ENCODE measurements at places on chromosomes 1 and 21.

- no peak for DNase-seq
Observed at GRCh38 chr21:41638201-41638790, 128.6 kb downstream of the RIPK4 start.

- no peak for DNase-seq
Observed at GRCh38 chr1:37884145-37884544, 24.8 kb upstream of the MTF1 start.

DNA sequence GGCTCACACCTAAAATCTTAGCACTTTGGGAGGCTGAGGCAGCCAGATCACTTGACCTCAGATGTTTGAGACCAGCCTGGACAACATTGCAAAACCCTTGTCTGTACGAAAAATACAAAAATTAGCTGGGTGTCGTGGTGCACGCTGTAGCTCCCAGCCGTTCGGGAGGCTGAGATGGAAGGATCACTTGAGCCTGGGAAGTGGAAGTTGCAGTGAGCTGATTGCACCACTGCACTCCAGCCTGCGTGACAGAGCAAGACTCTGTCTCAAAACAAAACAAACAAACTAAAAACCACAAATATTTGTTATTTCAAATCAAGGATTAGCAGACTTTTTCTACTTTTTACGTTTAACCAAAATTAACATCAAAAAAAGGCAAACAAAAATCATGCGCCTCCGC lies 31.3 kb downstream of the INKA2 start:
- no peak for DNase-seq

DNA sequence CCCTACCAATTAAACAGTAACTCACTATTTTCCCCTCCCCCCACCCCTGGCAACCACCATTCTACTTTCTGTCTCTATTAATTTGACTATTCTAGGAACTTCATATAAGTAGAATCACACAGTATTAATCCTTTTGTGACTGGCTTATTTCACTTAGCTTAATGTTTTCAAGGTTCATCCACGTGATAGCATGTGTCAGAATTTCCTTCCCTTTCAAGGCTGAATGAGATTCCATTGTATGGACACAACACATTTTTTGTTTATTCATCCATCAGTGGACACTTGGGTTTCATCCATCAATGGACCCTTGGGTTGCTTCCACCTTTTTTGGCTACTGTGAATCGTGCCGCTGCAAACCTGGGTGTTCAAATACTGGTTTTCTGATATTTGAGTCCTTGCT lies 41.7 kb downstream of the EIF2D start:
- DNase-seq, result no peak

DNA sequence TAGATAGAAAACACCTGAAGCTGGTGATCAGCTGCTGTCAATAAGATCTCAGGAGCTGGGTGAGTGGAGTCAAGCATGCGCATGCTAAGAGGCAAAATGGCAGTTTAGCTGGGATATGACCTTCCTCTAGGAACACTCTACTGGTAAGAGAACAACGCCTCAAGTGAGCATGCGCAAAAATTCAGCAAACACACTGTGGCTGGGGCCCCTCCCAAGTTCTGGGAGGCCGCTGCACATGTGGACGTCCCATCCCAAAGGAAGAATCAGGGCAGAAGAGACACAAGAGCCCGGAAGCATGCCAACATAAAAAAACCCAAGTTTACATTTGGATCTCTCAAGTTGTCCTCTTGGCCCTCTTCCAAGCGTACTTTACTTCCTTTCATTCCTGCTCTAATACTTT lies 126.3 kb upstream of the F3 start:
- DNase-seq, result no peak

DNA sequence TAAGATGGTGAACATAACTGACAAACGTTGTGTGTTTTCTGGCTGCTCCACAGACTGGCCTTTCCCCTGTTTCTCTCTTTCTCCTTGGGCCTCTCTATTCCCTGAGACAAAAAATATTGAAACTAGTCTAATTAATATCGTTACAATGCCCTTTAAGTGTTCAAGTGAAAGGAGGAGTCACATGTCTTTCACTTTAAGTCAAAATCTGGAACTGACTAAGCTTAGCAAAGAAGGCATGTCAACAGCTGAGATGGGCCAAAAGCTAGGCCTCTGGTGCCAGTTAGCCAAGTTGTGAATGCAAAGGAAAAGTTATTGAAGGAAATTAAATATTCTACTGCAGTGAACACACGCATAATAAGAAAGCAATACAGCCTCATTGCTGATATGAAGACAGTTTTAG lies 32.2 kb upstream of the FCRL3 start:
- DNase-seq, result no peak

- no peak for DNase-seq
Observed at GRCh38 chr1:177383715-177384114, 213.0 kb downstream of the BRINP2 start.

DNA sequence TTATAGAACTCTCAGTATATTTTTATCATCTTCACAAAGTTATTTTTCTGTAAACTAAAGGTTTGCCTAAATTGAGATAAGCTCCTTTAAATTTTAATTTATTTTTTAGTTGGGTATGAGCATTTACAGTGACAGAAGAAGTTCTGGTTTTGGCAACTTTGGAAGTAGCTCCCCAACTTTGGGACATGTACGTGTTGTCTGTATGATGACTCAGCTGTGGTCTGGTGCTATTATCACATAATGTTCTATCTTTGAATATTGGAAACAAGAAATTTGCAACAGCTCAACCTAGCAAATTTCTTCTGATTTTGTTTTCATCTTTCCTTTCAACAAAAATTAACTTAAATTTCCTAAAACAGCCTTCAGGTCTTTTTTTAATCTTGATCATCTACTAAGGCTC lies 46.6 kb upstream of the C1orf105 start:
- no peak for DNase-seq

GRCh38 chr1:187961895-187962294 lies 1133.1 kb downstream of the PLA2G4A start:
- DNase-seq, result no peak

DNA sequence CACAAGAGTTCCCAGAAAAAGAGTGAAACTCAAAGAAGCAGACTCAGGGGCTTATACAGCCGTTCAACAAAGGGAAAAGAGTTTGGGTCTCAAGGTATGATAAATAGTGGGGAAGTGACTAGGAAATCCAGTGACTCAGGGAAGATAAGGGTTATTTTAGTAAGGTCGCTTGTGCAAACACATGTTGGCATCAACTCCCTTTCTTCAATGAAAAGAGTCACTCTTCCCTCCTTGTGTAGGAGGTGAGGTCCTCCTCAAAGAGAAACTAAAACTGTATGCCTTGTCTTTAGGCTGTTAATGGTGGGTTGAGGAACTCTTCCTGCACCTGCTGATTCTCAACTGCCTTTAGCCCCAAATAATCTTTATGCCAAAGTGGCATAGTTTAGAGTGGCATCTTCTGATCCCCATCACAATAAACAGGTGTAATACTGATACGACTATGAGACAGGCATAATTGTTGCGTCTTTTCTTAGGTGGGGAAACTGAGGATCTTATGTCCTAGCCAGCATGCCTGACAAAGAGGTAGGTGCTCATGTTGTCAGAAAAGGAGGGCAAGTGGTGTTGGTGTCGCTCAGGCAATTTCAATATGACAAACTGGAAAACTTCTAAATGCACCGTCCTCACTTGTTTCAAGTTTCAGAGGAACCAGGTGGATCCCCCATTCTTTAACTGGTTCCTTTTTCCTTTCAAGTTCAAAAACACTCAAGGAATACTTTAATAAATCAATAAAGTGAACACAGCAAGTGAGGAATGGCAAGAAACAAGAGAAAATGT lies 294.1 kb upstream of the RUNX1 start:
- DNase-seq, result no peak

GRCh38 chr1:209937996-209938959 lies at the start of gene SYT14:
Gene SYT14, plus strand, starts transcription at chr1:209938217. Its CDS starts 48 bp downstream, at chr1:209938265.
- DNase-seq, result no peak

DNA sequence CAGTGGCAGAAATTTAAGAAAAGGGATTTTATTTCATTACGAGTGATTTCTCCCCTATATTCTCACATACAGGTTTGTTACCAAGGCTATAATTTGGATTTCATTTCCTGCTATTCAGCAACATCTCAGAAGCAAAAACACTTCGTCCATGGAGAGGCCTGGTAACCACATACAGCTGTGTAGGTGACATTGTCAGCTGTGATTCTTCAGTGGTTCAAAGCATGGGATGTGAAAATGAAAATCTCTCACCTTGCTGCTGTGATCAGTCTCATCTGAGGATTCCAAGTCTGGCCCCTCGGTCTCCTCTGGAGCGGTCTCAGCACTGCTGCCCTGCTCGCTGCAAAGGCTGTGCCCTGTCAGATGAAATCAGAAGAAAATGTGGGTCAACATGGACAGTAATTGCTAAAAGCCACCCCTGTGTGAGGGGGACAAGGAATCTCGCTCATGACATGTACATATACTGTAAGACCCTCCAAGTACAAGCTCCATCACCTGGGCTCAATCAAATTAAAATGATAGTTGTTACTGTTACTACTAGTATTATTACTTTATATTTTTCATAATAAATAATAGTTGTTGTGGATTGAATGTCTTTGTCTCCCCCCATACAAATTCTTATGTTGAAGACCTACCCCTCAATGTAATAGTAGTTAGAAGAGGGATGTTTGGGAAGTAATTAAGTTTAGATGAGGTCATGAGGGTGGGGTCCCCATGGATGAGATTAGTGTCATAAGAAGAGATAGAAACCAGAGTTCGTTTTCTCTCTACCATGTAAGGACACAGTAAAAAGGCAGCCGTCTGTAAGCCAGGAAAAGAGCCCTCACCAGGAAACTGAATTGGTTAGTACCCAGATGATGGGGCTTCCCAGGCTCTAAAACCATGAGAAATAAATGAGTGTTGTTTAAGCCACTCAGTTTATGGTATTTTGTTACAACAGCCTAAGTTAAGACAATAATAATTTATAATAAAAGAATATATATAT lies 126.7 kb upstream of the KRTAP19-8 start:
- no peak for DNase-seq

DNA sequence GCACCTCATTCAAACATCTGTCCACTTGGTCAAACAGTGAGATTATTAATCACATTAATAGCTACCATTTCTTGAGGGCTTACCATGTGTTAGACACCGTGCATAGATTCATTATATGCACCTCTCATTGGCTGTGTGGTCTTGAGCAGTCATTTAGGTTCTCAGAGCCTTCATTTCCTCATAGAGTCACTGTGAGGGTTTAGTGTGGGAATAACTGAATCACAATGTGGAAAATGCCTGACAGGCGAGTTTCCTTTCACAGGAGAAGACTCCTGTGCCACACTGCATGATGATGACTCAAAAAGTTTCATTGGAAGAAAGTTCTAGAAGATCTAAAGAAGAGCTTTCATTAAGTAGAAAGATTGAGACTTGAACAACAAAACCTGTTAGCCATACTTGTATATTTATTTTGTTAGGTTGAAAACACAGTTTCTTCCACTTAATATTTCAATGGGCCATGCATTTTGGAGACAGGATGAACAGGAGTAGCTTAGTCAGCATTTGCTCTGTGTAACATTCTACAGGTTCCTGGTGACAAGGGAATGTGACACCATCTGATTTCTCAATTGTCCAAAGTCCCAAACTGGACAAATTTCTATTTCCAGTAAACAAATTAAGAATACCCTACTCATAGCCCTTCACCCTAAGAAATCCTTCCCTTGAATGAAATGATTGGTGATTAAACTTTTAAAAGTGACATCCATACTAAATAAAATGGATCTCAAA lies 45.7 kb downstream of the FYB2 start:
- DNase-seq, result no peak

DNA sequence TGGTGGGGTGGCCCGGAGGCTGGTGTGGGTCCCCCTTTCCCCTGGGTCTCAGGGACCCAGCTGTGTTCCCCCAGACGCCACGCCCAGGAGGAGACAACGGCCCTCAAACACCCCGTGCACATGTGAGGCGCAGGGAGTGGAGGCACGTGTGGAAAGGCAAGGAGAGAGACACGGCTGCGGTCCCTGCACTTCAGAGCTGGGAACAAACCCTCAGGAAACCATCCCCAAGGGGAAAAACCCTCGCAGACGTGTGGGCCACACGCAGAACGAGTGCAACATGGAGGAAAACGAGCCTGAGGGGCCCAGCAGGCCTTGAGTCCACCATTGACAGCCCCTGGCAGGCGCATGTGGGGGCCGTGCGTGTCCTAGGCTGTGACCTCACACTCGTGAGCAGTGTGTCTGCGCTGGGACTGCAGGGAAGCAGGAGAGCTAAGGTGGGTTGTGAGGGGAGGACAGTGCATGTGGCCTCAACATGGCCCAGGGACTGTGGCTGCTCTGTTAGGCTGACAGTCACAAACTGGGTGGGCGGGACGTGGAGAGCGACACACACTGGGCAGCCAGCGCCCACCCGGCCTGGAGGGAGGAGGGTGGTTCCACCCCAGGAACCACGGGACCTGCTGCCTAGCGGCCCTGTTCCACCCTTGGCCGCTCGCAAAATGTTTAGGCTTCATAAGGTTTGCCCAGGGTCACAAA lies 20.0 kb downstream of the ITGB2 start:
- DNase-seq, result no peak

GRCh38 chr1:71621785-71622184 lies 541.0 kb upstream of the ZRANB2 start:
- no peak for DNase-seq

- peak; percentile 50 for DNase-seq
Observed at GRCh38 chr1:10958614-10959013, 53.8 kb upstream of the TARDBP start.

DNA sequence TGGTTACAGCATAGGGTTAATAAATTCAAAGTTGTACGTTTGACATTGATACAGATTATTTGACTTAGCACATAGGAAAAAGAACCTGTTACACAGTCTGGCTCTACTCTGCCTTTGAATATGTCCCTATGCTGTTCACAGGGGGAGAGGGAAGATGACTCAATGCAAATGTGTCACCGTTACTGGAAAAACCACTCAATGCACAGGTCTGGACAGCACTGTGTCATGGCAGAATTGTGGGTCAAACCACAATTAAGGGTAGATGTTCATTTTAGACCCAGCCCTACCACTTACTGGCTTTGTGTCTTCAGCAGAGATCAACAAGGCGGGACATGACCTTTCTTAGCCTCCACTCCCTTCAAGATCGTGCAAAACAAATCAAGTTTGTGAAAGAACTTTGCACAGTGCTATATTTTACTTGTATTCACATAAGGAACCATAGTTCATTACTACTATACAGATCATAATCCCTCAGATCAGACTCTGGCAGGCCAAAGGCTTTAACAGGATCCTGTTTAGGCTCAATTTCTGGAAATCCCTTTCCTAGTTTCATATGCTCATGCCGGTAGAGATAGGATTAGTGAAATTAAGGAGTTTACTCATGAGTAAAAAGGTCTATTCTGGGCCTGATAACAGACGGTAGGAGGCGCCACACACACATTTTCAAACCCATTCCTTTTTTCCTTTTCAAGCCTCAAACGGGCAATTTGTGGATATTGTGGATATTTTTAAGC lies 22.1 kb downstream of the EIF2D start:
- DNase-seq, result no peak

- DNase-seq, result no peak
Observed at GRCh38 chr1:228062812-228063211, 19.7 kb upstream of the ARF1 start.

Measured in iPS DF 19.7 (cell line).